Epithelial cell of esophagus (primary cell): ENCODE measurements at places on chromosomes 12 and 14.

- peak; percentile 85 for DNase-seq
Observed at GRCh38 chr14:55780156-55780946, 200.3 kb downstream of the KTN1 start.

GRCh38 chr12:64494998-64495729 is 43.2 kb downstream of the TBK1 start:
- no peak for DNase-seq

DNA sequence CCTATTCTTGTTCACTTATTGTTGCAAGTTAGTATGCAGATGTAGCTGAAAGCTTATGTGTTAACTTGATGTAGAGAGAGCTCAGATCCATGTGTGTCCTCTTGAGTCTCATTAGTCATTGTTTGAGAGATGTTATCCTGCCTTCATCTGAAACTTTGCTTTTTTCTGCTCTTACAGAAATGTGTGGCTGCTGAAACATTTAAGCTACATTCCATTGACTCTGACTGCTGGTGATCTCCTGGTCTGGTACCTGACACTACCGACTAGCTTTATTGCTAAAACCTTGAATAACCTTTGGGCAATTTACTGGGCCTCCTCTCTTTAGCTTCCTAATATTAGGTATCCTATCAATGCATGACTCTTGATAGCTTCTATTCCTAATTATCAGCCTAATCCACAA is 705.6 kb upstream of the FOXG1 start:
- DNase-seq, result no peak

DNA sequence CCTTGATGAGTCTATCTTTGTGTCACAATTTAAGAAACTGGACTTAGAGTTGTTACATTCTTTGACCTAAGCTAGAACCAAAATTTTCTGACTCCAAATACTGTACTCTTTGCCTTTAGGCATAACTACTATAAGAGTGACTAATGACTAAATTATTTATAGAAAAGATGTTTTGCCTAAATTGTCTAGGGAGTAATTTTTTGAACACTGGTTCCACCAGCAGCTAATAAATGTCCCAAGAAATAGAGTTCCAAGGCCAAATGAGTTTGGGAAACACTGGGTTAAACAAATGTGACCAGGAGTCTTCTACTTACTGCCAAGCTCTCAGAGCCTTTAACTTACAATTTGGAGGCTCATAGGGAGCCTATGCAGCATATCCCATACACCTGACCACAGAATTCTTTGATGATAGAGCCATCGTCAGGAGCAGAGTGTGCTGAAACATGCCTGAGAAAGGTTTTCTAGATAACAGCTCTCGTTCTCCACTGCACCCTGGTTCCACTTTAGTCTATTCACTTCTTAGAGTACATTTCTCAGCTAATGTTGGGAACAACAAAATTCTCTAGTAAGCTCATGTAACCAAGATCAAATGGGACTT is 215.9 kb upstream of the HMGA2 start:
- peak; percentile 69 for DNase-seq

- no peak for DNase-seq
Observed at GRCh38 chr12:1668833-1669543, 21.9 kb upstream of the ADIPOR2 start.

DNA sequence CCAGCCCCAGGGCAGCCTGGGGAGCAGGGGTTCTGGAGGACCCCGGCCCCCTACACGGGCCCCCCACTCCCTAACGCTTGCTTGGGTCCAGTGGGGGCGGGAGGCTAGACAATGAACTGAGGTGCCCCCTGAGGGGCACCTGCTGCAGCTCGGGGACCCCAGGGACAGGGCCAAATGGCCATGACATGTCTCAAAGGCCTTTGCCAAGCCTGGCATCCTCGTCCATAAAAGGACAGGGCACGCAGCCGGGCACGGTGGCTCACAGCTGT is 11.7 kb upstream of the C14orf180 start:
- DNase-seq, result no peak

- DNase-seq, result no peak
Observed at GRCh38 chr14:99137913-99138571, 134.0 kb downstream of the BCL11B start.

DNA sequence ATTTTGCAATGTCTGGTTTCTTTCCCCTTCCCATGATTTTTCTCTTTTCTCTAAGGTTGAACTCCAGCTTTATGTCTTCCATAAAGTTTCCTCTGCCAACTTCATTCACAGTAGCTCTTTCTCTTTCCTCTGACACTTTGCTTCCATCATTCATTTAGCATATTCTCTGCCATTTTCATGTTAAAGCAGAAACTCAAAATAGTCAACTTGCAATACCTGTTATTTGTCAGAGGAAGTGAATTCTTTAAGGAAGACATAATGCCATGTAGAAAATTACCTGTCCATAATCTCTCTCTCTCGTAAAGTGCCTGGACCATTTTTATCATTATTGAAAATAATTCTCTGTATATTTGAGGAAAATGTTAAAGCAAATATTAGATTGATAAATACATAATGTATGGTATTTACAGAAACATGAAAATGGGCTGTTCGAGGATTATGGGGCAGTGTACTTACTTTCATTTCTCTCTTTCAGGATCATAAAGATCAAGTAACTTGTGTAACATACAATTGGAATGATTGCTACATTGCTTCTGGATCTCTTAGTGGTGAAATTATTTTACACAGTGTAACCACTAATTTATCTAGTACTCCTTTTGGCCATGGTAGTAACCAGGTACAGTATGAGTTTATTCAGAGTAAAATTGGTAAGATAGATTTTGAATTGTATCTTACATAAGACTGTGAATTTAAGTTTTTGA is 12.6 kb downstream of the NEDD1 start:
- DNase-seq, result peak; percentile 5

DNA sequence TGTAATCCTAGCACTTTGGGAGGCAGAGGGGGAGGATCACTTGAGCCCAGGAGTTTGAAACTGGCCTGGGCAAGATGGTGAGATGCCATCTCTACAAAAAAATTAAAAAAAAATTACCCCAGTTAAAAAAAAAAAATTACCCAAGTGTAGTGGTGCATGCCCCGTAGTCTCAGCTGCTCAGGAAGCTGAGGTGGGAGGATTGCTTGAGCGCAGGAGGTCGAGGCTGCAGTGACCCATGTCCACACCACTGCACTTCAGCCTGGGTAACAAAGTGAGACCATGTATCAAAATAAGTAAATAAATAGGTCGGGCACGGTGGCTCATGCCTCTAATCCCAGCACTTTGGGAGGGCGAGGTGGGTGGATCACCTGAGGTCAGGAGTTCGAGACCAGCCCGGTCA is 128.8 kb downstream of the VRK1 start:
- DNase-seq, result no peak

DNA sequence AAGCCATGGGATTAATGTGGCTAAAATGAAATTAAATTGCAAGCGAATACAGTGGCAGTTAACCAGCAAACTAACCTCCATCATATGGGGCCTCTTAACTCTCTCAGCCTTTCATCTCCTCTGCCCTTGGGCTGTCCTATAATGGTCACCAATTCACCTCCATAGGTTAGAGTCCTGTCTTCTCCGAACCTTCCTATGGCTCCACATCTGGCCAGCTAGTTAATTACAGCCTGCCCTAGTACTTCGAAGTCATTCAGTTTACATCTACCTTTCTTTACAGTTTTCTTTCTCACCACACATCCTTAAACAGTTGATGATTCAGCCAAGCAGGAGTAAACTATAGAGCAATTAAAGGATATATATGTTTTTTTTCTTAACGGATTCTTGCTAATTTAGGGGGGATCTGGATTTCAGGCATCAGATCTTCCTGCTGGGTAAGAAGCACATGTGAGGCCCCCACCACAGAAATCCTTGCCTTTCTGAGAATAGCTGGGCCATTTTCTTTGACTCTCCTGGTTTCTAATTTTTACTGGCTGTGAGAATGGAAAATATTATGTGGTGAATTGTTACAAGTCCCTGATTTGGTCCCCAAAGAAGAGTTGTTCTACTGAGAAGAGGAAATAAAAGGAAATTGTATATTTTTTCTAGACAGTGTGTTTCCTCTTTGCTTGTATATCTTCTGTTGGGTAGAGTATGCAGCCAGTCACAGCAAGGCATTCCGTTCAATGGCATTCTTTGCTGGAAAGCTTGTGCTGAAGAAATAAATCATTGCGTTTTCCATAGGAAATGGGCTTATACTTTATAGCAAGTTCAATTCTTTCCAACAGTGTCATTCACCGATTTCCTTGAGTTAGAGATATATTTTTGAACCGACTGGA is 16.7 kb downstream of the HMGA2 start:
- DNase-seq, result no peak

DNA sequence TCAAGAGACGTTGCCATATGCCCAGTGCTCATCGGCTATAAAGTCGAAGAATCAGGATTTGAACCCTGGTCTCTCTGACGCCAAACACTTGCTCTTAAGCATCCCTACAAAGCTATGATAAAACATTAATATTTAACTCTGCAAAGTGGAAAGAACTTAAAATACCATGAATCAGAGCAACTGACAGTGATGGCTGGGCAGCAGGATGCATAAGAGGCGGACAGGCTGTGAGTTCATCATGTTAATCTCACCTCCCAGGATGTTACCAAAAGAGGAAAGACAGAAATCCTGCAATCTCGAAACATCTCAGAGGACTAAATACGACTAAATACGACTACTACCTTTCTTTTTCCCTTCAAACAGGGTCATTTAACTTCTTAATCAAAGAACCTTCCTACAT is 5.8 kb downstream of the DICER1 start:
- no peak for DNase-seq

DNA sequence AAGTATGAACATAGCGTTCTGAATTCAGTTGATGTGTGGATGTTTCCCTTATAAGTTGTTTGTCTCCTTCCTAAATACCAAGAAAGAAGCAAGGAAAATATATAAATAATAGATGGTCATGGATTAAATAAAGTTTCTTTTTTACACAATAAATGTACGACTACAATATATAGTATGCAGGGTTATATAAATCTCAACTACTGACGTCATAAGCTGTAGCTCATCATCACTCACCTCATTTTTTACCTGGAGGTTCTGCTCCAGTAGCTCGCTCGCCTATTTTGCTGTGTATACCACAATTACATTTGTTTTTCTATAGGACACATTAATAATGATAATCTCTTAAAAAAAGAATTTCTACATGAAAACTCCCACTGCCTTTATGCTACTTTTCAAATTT is 109.5 kb downstream of the NTS start:
- DNase-seq, result no peak

GRCh38 chr12:43964033-43964432 is 128.2 kb downstream of the TMEM117 start:
- DNase-seq, result no peak

DNA sequence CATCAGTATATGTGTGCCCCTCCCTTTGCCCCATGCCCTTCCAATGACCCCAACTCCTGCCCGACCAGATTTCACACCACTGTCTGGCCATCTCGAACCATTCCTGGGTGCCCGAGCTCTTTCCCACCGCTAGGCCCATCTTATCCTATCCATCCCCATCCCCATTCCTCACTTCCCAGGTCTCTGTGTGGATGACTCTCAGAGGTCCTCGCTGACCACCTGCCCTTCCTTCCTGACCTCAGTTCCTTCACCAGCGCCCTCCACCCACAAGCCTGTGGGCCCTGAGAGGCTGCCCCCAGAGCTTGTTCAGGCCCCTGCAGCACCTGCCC is 49.1 kb downstream of the CYP46A1 start:
- no peak for DNase-seq

GRCh38 chr14:104130974-104131651 is 7.3 kb upstream of the KIF26A start:
- peak; percentile 56 for DNase-seq

GRCh38 chr12:3491938-3492792 is 1.2 kb downstream of the PRMT8 start:
- DNase-seq, result peak; percentile 73

DNA sequence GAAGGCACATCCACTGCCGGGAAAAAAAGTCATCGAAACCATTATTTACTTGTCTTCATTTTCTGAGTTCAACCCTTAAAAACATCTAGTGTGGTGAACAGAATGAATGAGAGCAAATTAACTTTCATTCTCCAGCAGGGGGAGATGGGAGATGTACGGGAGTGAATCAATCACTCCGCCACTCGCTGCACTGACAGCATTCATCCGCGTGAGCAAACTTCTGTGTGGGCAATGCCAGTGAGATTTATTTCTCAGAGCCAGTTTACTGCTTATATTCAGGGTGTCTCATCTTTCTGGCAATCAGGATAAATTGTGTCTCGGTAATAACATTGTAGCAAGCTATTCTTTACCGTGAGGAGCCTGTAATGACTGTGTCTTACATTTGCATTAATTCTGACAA is 463.6 kb upstream of the MIS18BP1 start:
- peak; percentile 5 for DNase-seq

- DNase-seq, result no peak
Observed at GRCh38 chr12:67568055-67568454, 80.5 kb upstream of the DYRK2 start.

- DNase-seq, result no peak
Observed at GRCh38 chr12:28857369-28857768, 291.7 kb upstream of the FAR2 start.

GRCh38 chr12:48979602-48980388 is 1.7 kb downstream of the WNT1 start:
- DNase-seq, result no peak

- no peak for DNase-seq
Observed at GRCh38 chr12:66929121-66929520, 250.2 kb upstream of the GRIP1 start.

- no peak for DNase-seq
Observed at GRCh38 chr12:119292893-119293630, 41.5 kb upstream of the CCDC60 start.

- DNase-seq, result peak; percentile 85
Observed at GRCh38 chr12:58253663-58254062, 312.3 kb downstream of the ATP23 start.

DNA sequence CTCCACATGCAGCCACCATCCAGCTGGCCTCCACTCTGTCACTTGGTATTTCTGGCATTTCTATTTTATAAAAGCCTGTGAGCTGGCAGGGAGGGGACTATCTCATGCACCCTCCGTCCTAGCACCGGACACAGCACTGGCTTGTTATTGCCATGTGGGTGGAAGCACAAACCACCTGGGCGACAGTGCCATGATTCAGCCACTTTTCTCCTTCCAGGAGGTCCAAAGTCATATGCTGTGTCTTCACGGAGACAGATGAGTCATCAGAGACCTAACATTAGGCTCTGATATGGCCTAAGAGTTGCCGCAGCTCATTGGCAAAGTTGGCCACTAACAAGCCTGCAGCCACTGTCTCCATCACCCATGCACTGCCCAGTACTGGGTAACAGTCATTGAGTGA is 1123.0 kb downstream of the VRK1 start:
- DNase-seq, result no peak

DNA sequence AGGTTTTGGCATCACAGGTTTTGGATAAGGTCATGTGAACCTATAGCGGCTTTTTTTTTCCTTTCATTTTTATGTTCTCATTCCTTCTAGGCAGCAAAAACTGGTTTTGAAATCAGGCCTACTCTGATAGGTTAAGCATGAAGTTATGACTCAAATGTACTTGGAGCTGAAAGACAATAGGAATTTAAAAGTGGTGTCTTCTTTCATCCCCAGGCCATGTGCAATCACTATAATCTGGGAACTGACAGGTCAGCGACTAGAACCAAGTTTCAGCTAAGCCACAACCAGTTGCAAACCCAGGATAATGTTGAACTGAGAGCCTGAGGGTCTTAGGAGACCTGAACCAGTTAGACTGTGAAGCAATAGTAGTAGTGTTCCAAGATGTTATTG is 74.3 kb downstream of the ANO6 start:
- peak; percentile 90 for DNase-seq

GRCh38 chr12:65597527-65597926 is 226.8 kb upstream of the HMGA2 start:
- DNase-seq, result no peak

GRCh38 chr12:29164477-29165393 is 15.7 kb downstream of the FAR2 start:
- peak; percentile 54 for DNase-seq
